Fibroblast of gingiva (primary cell): ENCODE measurements at places on chromosomes 4 and X.
A peak's percentile ranks its signal among the peaks of the same experiment; 100 is the strongest.

GRCh38 chrX:21943460-21944135 lies 3.1 kb downstream of the SMS start:
- peak; percentile 46 for DNase-seq

DNA sequence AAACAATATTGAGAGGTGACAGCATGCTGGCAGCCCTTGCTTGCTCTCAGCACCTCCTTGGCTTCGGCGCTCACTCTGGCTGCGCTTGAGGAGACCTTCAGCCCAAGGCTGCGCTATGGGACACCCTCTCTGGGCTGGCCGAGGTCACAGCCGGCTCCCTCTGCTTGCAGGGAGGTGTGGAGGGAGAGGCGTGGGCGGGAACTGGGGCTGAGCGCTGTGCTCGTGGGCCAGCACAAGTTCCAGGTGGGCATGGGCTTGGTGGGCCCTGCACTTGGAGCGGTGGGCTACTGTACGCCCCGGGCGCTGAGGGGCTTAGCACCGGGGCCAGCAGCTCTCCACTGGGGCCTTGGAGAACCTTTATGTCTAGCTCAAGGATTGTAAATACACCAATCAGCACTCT lies 1613.8 kb upstream of the IGFBP7 start:
- DNase-seq = no peak

DNA sequence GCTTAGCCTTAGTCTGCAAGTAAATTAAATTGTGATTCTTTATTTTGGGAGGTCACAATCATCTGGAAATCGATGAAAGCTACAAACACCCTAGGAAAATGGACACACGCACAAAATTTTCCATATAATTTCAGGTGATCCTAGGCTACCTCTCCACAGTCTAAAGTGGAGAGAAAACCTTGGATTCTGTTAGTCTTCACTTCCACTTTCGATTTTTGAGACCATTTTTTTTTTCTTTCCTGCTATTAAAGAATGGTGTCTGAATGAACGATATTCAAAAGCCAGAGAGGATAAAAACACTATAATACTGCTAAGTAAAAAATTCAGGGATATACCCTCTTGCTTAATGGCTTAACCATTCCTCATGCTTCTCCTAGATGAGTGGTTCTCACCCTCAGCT lies 1.7 kb downstream of the FBXL5 start:
- no peak for DNase-seq

- no peak for DNase-seq
These were observed 1168.1 kb downstream of the PCDH19 start for GRCh38 chrX:99242001-99242400.
